Uterus (tissue), 4 donors: ENCODE measurements at places on chromosomes 3 and 15. TPM values are rescaled to one million over a fixed set of nuclear protein-coding genes. Genes with fewer than 3 reads are reported as not detected.

Gene PAQR5
- 0.61 TPM for total RNA-seq

Gene MYO5C
- total RNA-seq: 35.3 TPM

Gene LRTM1
- total RNA-seq: not detected

Gene CAPN3
- 5.9 TPM for total RNA-seq

Gene DGKG
- 1.9 TPM for total RNA-seq

Gene ANKUB1
- not detected for total RNA-seq

Gene SLC2A2
- total RNA-seq: not detected

Gene NEK10
- total RNA-seq: 8.3 TPM

Gene LRRC34
- total RNA-seq: 1.3 TPM

Gene ST8SIA2
- total RNA-seq: not detected

Gene MNS1
- not detected for total RNA-seq

DNA sequence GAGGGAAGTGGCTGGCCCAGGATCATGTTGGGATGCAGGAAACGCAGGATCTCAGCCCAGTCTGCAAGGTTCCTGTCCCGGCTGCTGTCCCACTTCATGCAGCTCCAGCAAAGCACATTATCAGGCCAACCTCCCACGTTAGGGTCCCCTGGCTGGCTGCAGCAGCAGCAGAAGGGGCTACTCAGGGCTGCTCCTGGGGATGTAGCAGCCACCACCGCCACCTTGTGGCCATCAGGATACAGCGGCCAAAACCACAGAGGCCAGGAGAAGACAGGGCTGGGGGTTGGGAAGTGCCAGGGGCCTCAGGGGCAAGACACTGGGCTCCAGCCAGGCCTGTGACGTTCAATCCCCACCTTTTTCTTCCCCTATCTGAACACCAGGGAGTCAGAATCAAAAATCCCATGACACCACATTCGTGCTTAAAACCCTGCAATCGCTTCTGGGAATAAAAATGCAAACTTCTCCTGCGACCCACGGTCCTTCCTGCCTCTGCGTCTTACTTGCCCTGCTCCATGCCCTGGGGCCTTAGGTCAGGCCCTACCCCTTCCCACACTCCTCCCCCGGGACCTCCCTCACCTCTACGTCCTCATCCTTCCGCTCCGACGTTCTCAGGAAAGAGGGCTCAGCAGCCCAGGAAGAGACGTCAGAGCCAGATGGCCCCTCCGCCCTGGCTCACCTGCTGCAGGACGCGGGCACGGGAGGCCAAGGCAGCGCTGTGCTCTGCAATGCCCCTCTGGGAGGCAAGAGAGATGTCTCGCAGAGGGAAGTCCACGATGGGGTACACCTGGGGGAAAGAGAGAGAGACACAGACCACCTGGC lies 21.5 kb downstream of the SSUH2 start:
- H3K4me1 ChIP-seq: no peaks in the 10 kb centered on the region
- no peak overlapping the region for H3K27ac ChIP-seq
- H3K27me3 ChIP-seq: no peaks in the 10 kb centered on the region
- no peak overlapping the region for H3K4me3 ChIP-seq
- peak; percentile 54 for DNase-seq

DNA sequence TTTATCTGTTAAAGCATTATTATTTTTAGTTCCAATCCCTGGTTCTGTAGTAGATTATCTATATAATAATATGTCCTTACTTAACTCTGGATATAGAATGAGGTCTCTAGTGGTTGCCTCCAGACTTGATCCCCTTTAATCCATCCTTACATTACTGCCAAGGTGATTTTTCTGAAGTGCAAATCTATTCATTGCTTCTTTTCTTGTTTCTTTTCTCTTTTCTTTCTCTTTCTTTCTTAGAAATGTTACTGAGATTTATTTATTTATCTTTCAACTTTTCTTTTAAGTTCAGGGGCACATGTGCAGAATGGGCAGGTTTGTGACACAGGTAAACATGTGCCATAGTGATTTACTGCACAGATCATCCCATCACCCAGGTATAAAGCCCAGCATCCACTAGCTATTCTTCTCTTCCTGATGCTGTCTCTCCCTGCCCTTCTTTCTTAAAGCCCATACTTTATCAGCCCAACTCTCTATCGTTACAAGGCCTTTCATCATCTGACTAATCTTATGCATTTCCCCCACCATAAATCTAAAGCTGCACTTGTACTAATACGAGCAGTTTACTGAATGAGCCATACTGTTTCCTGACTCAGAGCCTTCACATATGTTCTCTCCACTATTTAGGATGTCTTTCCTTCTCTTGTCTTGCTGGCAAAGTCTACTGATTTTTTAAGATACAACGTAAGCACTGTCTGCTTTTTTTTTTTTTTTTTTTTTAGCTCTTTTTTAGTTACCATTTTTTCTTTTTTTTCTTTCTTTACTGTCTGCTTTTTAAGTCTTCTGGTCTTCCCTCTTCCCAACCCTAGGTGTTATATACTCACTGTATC lies 4.6 kb downstream of the GLCE start:
- DNase-seq: no peak
- no peak overlapping the region for H3K27ac ChIP-seq
- peaks cover 4% of the 10 kb centered on the region for H3K4me1 ChIP-seq
- H3K27me3 ChIP-seq: no peaks in the 10 kb centered on the region
- H3K36me3 ChIP-seq: no peaks in the 10 kb centered on the region

DNA sequence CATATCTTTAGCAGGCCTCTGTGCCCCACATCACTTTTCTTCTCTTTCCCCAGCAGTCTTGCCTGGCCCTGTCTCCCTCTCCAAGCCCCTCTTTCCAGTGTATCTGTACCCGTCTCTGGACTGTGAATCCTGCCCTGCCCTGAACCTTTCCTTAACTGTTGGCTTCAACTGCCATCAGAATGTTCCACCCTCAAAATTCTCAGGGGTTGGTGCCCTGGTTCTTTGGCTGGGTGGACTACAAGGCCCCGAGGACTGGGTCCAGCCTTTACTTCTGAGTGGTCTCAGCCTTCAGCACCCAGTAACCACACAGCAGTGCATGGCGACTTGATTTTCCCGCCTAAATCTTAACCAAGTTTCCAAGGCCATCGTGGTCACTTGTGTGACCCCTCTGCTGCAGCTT lies 333.5 kb upstream of the RGMA start:
- H3K4me1 ChIP-seq: no peaks in the 10 kb centered on the region
- DNase-seq: no peak
- no peak overlapping the region for H3K27ac ChIP-seq

- DNase-seq: no peak
- H3K4me3 ChIP-seq: no peak overlapping the region
- no peaks in the 10 kb centered on the region for H3K36me3 ChIP-seq
- no peaks in the 10 kb centered on the region for H3K4me1 ChIP-seq
- no peak overlapping the region for H3K27ac ChIP-seq
Measured at GRCh38 chr3:132432639-132433038, 15.3 kb downstream of the DNAJC13 start.

- no peak overlapping the region for H3K27ac ChIP-seq
- H3K4me3 ChIP-seq: no peak overlapping the region
- DNase-seq: no peak
- no peaks in the 10 kb centered on the region for H3K36me3 ChIP-seq
Measured at GRCh38 chr3:61882253-61882652, 320.9 kb downstream of the PTPRG start.

GRCh38 chr3:41277790-41278465 lies 78.6 kb downstream of the CTNNB1 start:
- H3K36me3 ChIP-seq: no peaks in the 10 kb centered on the region
- no peak for DNase-seq
- H3K4me1 ChIP-seq: no peaks in the 10 kb centered on the region
- no peak overlapping the region for H3K27ac ChIP-seq
- H3K27me3 ChIP-seq: no peaks in the 10 kb centered on the region

DNA sequence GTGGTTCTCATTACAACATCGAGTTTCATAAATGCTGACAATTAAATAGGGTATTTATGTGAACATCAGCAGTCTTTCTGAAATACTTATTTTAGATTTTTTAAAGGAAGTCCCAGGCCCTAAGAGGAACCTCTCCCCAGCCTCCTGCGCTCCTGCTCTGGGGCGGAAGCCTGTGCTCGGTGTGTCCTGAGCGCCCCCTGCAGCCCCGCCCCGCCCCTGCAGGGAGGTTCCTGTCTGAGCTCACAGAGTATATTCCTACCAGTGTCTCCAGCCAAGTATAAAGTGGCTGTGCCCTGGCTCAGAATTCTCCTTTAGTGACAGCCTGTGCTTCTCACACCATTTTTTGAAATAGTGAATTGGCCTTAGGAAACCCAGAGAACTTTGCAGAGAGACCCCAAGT lies 567.9 kb downstream of the GOLGA6L6 start:
- H3K27me3 ChIP-seq: no peaks in the 10 kb centered on the region
- no peak for DNase-seq
- no peaks in the 10 kb centered on the region for H3K4me1 ChIP-seq
- H3K4me3 ChIP-seq: no peak overlapping the region
- no peaks in the 10 kb centered on the region for H3K36me3 ChIP-seq
- no peak overlapping the region for H3K27ac ChIP-seq

DNA sequence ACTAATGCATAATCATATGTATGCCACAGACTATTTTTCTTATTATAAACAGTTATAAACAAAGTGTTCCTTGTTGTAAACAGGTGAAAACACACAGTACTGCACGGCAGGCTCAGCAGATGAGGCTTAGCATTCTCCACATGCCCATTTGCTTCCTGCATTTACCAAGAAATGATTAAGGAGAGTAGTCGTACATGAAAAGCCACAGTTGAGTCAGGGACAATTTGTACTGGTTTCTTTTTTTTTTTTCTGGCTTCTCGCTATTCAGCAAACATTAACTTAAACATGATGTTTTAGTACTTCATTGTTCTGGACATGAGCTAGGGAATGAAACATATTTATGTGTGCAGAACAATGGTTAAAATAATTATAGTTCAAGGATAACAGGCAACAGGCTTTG lies 63.4 kb downstream of the GHSR start:
- no peaks in the 10 kb centered on the region for H3K4me1 ChIP-seq
- no peak overlapping the region for H3K27ac ChIP-seq
- no peaks in the 10 kb centered on the region for H3K27me3 ChIP-seq
- no peak for DNase-seq
- H3K36me3 ChIP-seq: no peaks in the 10 kb centered on the region
- no peak overlapping the region for H3K4me3 ChIP-seq

GRCh38 chr3:133488785-133489367 lies 84.6 kb upstream of the CDV3 start:
- no peak overlapping the region for H3K27ac ChIP-seq
- no peak overlapping the region for H3K4me3 ChIP-seq
- no peaks in the 10 kb centered on the region for H3K36me3 ChIP-seq
- DNase-seq: no peak

DNA sequence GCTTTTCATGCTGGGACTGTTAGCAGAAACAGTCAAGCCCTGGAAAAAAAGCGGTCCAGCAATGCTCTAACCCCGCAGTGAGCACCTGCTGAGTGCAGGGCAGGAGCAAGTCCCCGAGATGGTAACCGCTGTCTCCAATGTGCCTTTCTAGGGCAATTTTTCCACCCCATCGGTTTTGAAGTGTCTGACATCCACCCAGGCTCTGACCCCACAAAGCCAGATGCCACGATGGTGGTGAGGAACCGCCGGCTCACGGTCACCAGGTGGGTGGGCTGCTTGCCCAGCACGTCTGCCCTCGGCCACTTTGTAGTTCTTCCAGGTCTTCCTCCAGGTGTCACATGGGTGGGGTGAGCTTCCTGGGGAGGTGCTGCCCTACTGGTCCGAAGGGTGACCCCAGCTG lies 3.2 kb upstream of the ITIH3 start:
- DNase-seq: no peak
- no peaks in the 10 kb centered on the region for H3K4me1 ChIP-seq
- H3K4me3 ChIP-seq: no peak overlapping the region
- H3K27me3 ChIP-seq: no peaks in the 10 kb centered on the region
- H3K36me3 ChIP-seq: no peaks in the 10 kb centered on the region
- no peak overlapping the region for H3K27ac ChIP-seq

GRCh38 chr15:68027388-68027787 lies 26.7 kb upstream of the PIAS1 start:
- no peaks in the 10 kb centered on the region for H3K4me1 ChIP-seq
- no peaks in the 10 kb centered on the region for H3K36me3 ChIP-seq
- no peak overlapping the region for H3K27ac ChIP-seq
- DNase-seq: no peak
- no peak overlapping the region for H3K4me3 ChIP-seq

DNA sequence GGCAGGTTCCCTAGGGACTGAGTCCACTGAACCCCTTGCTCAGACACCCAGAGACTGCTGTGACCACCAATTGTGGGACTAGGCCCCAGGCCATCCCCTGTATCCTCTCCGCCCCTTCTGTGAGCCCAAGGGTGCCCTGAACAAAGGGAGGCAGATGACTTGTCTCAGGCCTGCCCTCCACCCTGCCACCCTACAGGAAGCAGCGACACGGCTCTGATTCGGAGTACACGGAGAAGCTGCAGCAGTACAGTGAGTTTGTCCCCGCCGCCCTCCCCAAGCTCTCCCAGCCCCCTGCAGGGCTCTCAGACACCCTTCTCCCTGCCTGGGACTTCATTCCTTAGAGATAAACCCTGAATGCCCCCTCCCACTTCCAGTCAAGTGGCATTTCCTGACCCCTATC lies 16.6 kb downstream of the EPHB3 start:
- H3K4me3 ChIP-seq: no peak overlapping the region
- no peaks in the 10 kb centered on the region for H3K27me3 ChIP-seq
- no peak for DNase-seq
- H3K4me1 ChIP-seq: peaks cover 13% of the 10 kb centered on the region

DNA sequence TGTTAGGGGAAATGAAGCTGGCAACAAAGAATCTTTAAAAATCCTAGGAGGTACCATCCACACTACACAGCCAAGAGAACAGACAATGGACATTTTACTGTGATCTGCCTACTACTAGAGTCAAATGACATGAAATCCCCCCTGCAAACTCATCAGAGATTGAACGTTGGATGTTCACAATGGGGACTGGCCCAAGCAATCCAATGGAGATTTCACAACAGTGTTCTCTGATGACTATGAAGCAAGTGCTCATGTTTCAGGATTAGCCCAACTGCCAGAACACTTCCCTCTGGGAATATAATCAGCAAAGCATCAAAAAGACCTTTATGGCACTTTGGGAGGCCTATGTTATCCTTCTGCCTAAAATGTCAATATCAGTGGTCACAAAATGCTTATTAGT lies 97.8 kb downstream of the IGSF11 start:
- no peak overlapping the region for H3K4me3 ChIP-seq
- no peak overlapping the region for H3K27ac ChIP-seq
- DNase-seq: no peak
- H3K36me3 ChIP-seq: no peaks in the 10 kb centered on the region

DNA sequence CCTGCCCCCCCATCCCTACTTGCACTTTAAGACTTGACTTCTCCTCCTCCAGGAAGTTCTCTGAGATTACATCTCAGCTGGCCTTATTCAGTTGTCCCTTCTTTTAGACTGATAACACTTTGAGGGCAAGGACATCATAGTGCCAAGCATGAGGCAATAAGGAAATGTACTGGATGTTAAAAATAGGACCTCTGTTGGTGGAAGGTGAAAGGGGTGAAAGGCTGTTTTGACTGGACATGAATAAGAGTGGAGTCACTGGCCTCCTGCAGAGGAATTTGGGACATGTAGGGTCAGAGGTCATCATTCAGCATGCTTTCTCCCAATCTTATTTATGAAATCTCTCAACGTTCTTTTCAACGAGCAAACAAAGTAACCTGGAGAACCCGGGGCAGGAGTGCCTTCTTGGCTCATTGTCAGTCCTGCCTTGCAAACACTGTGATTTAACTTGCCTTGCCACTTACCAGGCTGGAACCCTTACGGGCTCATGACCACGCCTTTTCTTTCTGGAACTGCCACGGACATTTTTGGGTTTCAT lies 38.6 kb downstream of the TRIM71 start:
- H3K36me3 ChIP-seq: no peaks in the 10 kb centered on the region
- no peaks in the 10 kb centered on the region for H3K4me1 ChIP-seq
- no peak for DNase-seq
- H3K27ac ChIP-seq: no peak overlapping the region
- H3K4me3 ChIP-seq: no peak overlapping the region

GRCh38 chr3:17138246-17139039 lies 253.7 kb downstream of the PLCL2 start:
- H3K36me3 ChIP-seq: no peaks in the 10 kb centered on the region
- H3K4me1 ChIP-seq: no peaks in the 10 kb centered on the region
- no peak overlapping the region for H3K27ac ChIP-seq
- no peak for DNase-seq
